ENCODE measurements at places on chromosomes 16 and 17. TPM values are rescaled to one million over a fixed set of nuclear protein-coding genes. Genes with fewer than 3 reads are reported as not detected.

GRCh38 chr17:42754782-42755181 lies 6.2 kb upstream of the RAMP2 start:
- DNase-seq = no peak

C16orf74 gene
- 3.4 TPM for total RNA-seq

TERB1 gene
- total RNA-seq = 0.59 TPM

CCL17 gene
- not detected for total RNA-seq

DNA sequence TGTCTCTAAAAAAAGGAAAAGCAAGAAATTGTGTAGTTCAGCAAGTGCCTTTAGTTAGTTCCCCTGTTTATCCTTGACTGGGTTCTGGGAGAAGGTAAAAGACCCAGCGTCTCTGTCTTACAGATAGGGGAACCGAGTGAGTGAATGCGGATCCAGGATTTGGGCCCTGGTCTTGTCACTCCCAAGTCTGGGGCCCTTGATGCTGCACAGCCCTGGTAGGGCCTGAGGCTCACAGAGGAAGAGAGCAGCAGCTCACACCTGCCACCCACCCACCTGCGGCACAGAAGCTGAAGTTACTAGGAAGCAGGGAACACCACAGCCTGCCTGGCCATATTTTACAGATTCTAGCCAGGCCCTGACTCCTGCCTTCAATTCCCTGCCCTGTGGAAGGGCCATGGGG lies 22.2 kb downstream of the LASP1 start:
- DNase-seq = no peak

SLFN12L gene
- total RNA-seq = 0.14 TPM

GRCh38 chr16:18969050-18969854 lies 14.5 kb upstream of the TMC7 start:
- peak; percentile 90 for DNase-seq

- peak; percentile 25 for DNase-seq
Observed at GRCh38 chr16:17470182-17470907, 415 bp downstream of the XYLT1 start.

DNA sequence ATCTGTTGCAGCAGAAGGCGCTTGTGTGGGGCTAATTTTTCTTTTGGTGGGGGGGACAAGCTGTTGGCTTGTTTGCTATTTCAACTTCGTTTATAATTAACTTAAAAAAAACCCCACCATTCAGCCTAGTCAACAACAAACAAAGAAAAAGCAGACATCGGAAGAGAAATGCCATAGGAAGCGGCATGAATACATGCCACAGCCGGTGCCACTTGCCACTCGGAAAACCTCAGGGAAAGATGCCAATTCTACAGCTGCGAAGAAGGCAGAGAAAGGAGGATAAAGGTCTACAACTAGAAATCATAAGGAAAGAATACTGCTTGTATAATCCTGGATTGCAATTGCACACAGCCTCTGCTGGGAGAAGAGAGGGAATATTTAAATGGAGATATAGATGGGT lies 254.4 kb upstream of the PMFBP1 start:
- DNase-seq = no peak

DNA sequence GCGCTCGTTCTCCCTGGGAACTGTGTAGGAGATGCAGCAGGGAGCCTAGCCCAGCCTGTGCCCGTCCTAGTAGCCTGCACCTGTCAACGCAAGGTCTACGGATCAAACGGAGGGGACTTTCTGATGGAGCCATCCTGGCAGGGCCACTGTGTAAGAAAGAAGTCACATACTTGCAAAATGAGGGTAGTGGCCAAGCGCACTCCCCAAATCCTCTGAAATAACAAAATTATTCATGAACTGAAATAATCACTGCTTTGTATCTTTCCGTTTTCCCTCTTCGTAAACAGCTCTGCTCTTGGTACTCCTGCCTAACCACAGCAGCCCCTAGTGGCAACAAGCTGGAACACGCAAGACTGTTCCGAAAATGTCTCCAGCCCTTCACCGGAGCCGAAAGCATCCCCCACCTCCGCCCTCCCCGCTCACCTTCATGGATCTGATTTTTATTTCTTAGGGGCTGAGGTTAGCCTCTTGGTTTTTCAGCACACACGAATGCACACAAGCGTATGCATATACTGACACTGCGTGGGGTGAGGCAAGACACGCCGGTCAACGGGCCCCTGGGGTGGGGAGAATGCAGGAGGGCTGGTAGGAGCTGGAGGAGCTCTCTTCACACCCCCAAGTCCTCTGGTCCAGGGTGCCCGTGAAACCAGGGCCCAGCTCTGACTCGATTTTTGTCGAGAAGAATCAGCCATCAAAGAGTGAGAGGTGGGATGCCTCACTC lies 100.8 kb downstream of the ABCC12 start:
- peak; percentile 52 for DNase-seq

GRCh38 chr17:56656701-56657327 lies 63.3 kb downstream of the NOG start:
- DNase-seq = no peak

DNA sequence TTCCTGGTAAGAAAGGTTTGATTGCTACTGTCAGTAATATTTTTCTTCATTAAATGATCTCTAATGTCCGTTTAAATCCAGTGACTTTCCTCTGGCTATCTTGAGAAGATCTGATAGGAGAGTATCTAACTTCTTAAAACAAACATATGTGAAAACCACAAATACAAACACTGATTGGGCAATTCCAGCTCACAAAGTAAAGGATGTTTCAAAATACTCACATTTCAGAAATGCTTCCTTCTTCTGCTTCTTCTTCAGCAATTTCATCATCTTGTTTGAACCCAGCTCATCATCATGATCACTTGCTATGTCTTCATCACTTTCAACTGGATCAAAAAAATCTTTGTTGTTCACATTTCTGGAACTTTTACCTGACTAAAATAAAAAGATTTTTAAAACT lies 64.3 kb upstream of the RBL2 start:
- no peak for DNase-seq

GRCh38 chr17:17682293-17682736 lies 1.1 kb downstream of the RAI1 start:
- DNase-seq = no peak

KRTAP2-2 gene
- total RNA-seq = not detected

RPH3AL gene
- 14.1 TPM for total RNA-seq

GRCh38 chr17:72967277-72967970 lies 125.1 kb downstream of the SLC39A11 start:
- DNase-seq = no peak

DNA sequence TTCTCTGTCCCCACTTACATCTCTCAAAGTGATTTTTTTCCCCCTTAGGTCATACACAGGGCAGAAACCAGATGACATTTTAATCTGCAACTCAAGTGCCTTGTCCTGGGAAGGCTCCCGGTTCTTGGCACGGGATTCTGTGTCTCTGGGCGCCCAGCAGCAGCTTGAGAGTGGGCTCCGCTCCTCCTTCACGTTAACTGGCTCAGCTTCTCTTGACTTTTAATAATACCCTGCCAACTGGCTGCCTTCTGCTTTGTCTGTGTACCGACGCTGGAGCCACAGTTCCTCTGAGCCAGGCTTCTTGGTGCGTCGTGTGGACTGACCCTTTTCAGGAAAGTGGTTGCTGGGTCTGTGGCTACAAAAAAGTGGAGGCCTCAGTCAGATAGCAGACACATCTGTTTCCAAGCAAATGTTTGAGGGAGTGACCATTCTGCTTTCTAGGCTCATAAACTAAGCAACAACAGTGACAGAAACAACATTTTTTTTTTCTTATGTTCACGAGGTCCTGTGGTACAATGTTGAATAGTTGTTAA lies 64.9 kb downstream of the IRF8 start:
- DNase-seq = no peak

GRCh38 chr17:45372325-45372869 lies 55.6 kb upstream of the MAP3K14 start:
- peak; percentile 17 for DNase-seq

GRCh38 chr17:55567240-55568214 lies 56.3 kb upstream of the SMIM36 start:
- no peak for DNase-seq

DNA sequence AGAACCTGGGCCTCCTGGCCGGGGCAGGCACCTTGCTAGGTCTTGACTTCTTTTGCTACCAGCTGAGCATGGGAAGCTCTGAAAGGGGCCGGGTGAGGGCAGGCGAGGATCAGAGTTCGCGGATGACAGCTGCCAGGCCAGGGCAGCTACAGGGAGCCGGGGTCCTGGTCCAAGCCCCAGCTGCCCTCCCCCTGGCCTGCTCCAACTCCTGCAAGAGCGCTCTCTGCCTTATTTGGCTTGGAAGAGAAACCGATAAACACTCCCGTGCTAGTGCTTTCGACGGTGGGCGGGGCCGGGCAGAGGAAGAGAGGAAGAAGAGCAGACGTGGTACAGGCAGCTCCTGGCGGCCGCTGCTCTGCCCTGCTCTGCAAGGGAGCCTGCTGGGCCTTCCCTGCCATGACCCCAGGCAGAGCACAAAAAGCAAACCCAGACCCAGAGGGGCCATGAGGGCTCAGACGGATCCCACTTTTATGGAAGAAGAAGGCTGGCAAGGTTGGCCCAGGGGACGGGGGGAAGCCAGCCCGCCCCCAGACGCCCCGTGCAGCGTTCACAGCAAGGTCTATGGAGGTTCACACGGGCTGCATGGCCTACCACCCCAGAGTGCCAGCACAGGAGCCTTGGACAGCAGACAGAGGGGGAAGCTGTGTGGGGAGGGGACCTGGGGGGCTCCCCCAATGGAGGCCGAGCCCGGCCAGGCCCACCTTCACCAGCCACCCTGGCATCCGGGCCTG lies 25.6 kb downstream of the PIEZO1 start:
- DNase-seq = no peak

GRCh38 chr17:4472286-4472685 lies 26.4 kb upstream of the SPNS2 start:
- no peak for DNase-seq

ADAM11 gene
- total RNA-seq = 1.2 TPM

ALOXE3 gene
- total RNA-seq = not detected

TLCD3A gene
- total RNA-seq = 20.3 TPM

- DNase-seq = no peak
Observed at GRCh38 chr17:12709063-12709462, 43.4 kb downstream of the MYOCD start.

RIPOR1 gene
- total RNA-seq = 71.6 TPM

STAT5A gene
- total RNA-seq = 3.1 TPM

WFIKKN1 gene
- total RNA-seq = 0.90 TPM

DNA sequence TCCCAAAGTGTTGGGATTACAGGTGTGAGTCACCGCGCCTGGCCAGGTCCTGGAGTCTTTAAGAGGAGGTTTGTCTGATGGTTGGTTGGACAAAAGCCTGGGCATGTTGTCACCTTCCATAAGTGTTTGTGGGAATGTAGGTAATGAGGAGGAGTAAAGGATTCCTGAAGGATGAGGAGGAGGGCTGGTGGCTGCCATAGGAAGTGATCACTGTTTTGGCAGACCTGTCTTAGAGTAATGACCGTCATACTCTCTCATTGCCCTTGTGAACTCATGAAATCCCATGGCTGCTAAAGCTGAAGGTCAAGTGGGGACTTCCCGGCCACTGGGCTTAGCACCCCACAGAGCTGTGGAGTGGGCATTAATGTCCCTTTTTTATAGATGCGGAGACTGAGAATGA lies 40.5 kb downstream of the TENT4B start:
- DNase-seq = no peak

SDR42E2 gene
- total RNA-seq = not detected

DNA sequence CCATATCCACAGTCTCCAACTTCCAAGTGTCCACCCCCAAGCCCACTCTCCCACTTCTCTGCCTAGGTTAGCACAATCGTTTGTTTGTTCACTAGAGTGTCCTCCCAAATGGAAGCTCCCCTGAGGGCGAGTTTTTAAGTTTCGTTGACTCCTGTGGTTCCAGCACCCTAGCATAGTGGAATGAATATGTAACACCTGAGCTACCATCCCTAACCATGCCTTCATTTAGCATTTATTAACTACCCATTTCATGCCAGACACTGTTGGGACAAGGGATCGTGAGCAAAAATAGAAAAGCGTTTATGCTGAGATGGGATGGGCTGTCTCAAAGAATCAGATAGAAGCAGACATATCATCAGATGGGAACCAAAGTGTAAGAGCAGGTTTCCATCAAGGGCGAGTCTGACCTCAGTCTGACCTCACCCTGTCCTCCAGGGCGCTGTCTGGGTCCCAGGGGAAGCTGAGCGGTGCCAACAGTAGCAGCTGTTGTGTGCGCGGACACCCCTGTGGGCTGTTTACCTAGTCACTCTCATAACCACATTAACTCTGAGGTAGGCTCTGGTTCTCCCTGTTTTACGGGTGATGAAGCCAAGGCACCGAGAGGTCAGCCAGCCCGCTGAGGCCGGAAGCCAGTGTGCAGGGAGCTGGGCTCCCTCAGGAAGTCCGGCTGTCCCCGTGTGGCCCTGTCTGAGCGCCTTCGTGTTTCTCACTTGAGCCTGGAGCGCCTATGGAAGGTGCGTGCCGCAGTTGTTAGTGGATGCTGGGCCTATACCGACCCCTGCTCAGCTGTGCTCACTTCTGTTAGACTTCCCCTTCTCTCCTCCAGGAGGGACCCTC lies 6.2 kb downstream of the CNP start:
- peak; percentile 51 for DNase-seq

CD19 gene
- total RNA-seq = not detected

CD300E gene
- total RNA-seq = not detected

- DNase-seq = no peak
Observed at GRCh38 chr16:48075398-48075797, 80.4 kb downstream of the ABCC12 start.

GRCh38 chr17:21212826-21213637 lies 929 bp downstream of the TMEM11 start:
- DNase-seq = no peak

GRCh38 chr16:88131256-88131655 lies 180.0 kb downstream of the BANP start:
- no peak for DNase-seq

DNA sequence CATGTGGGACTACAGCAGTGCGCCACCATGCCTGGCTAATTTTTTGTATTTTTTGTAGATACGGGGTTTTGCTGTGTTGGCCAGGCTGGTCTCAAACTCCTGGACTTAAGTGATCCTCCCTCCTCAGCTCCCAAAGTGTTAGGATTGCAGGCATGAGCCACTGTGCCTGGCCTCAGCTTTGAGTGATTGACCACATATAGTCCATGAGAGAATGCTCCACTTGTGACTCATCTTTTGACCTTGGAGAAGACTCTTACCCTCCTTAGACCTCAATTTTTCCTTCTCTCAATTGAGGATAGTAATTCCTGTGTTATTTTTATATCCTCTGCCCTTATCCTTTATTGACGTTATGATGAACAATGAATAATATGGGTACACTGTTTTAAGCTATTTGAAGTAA lies 30.9 kb upstream of the DUSP14 start:
- no peak for DNase-seq

GRCh38 chr16:89982318-89982717 lies 33.8 kb downstream of the DEF8 start:
- DNase-seq = no peak

- DNase-seq = peak; percentile 35
Observed at GRCh38 chr17:1561420-1562175, 994 bp downstream of the PITPNA start.

DNA sequence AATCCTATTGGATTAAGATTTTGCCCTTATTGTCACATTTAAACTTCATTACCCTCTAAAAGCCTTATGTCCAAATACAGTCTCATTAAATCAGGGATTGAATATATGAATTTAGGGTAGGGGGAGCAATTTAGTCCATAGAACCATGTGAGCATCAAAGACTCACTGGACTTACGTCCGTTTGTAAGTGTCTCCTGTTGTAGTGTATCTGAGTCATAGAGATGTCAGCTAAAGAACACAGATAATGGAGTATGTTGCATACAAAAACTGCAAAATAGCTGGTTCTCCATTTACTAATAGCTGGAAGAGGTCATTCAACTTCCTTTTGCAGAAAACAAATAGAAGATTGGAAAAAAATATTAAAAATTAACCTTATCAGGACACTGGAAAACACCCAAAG lies 599.1 kb upstream of the SOX9 start:
- DNase-seq = no peak

- DNase-seq = no peak
Observed at GRCh38 chr17:29043539-29044145, 701 bp downstream of the PIPOX start.
